ENCODE measurements at places on chromosomes 5 and 9. TPM values are rescaled to one million over a fixed set of nuclear protein-coding genes. Genes with fewer than 3 reads are reported as not detected.

GRCh38 chr9:82764061-82764668 lies 298.8 kb downstream of the RASEF start:
- no peaks in the 10 kb centered on the region for H3K36me3 ChIP-seq
- DNase-seq = no peak
- H3K27ac ChIP-seq = no peak overlapping the region
- H3K4me3 ChIP-seq = no peak overlapping the region
- H3K4me1 ChIP-seq = no peaks in the 10 kb centered on the region

DNA sequence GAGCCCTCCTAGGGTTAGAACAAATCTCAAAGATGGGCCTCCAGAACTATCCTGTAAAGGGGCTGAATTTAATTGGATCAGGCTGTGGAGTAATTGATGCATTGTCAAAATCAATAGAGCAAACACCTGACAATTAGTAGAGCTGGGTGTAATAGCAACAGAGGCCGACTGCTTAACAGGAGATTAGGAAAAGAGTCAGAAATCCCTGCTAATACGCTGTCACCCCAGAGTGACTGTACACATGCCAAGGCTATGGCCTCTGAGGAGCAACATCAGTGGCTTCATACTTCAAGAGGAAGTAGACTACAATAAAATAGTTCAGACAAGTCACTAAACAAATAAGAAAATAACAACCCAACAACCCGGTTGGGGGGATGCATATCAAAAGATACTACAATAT lies 18.7 kb upstream of the GRPEL2 start:
- no peak overlapping the region for H3K27ac ChIP-seq
- no peaks in the 10 kb centered on the region for H3K27me3 ChIP-seq
- peaks cover 8% of the 10 kb centered on the region for H3K4me1 ChIP-seq
- H3K36me3 ChIP-seq = no peaks in the 10 kb centered on the region
- no peak for DNase-seq

The ENTPD2 gene
- total RNA-seq = 0.55 TPM

DNA sequence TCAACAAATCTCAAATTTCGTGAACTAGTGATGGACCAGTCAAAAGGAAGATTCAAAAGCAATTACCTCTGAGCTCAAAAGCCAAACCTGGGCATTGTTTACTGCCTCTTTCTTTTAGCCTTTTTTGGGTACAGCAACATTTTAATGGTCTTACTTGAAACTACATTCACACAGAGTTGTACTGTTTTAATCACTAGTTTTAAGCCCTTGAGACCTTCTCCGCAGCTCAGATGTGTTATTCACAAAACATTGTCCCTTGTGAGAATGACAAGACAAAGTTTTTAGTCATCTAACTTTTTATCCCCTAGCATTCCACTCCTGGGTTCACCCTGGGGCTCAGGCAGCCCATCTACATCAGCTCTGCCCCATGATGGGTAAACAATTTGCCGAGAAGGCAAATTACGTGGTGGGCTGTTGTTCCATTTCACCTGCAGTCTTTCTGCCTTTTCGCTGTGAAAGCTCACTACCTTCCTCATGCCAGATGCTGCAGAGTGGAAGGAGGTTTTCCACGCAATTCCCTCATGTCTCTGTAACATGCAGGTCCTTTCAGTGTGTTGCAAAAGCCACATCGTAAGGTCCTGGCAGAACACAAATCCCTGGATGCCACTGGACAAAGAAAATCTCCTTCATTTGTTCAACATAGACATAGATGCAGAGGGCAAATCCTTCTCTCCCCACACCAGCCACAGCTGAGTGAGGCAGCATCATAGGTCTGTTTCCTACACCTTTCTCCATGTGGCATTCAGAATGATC lies 175.7 kb downstream of the EBF1 start:
- H3K4me3 ChIP-seq = no peak overlapping the region
- no peak for DNase-seq
- no peaks in the 10 kb centered on the region for H3K4me1 ChIP-seq
- H3K27me3 ChIP-seq = no peaks in the 10 kb centered on the region
- H3K36me3 ChIP-seq = no peaks in the 10 kb centered on the region
- H3K27ac ChIP-seq = no peak overlapping the region

The PTPDC1 gene
- 11.4 TPM for total RNA-seq

DNA sequence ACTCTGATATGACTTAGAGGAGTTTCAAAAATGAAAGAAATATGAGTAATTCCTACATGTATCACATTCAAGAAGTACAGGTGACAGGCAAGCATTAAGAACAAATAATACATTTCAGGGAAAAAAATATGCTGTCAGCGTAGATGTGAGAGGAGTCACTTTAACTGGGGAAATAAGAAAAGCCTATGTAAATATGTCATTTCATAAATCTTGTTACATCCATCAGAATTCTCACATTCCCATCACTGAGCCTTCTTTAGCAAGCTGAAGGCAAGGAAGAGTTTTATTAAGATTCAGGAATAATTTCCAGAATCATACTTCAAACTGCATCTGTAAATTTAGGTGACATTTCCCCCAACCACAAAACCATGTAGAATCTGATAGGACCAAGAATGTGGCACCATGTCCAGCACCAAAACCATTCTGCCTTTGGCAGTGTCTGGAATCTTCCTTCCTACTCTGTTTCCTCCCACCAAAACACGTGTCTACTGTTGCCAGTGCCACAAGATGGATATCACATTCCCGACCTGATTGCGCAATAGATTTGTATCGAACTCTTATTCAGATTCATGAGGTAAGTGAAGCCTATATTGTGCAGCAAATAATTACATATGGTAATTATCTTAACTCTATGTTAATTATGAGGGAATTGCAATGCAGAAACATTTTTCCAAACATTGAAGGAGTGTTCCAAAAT lies 690.9 kb downstream of the ISL1 start:
- DNase-seq = no peak
- no peak overlapping the region for H3K4me3 ChIP-seq
- no peaks in the 10 kb centered on the region for H3K27me3 ChIP-seq
- H3K4me1 ChIP-seq = no peaks in the 10 kb centered on the region

DNA sequence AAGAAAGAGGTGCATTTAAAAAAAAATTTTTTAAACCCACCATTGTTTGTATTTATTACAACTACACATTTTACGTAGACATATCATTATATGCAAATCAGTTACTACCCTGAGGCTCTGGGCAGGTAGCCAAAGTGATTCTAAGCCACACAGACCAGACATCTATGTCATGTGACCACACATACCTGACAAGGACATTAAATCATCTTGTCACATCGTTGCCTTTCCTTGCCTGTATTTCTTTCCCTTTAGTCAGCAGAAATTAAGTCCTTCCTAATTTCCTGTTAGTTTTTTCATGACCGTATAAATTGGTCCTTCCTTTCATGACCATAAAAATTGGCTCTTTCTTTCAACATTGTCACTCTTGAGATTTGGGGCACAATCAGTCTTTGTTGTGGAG lies 134.2 kb upstream of the MARCHF11 start:
- no peaks in the 10 kb centered on the region for H3K4me1 ChIP-seq
- H3K36me3 ChIP-seq = no peaks in the 10 kb centered on the region
- H3K4me3 ChIP-seq = no peak overlapping the region
- no peaks in the 10 kb centered on the region for H3K27me3 ChIP-seq

DNA sequence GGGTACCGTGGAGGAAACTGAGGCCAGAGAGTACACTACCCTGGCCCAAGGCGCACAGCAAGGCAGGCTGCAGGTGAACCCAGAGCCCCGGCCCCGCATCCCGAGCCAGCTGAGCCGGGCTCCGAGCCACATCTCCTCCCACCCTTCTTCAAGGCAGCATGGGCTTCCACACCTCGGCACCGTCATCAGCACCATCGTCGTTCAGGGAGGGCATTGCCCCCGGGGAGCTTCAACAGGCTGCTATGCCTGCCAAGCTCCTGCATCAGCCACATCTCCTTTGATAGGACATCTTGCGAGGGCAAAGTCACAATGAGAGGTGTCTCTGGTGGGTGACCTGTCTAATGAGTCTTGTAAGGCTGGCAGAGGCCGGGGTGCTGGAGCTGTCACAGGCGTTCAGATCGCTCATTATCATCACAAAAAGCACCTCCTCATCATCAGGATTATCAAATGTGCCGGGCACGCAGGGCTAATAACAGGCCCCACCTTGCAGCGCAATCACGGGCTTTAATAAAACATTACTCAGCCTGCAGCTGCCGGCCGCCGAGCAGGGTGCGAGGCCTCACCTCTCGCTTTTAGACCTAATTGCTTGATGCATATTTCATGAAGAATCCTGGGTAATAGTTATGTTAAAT lies 20.0 kb upstream of the SLC25A51 start:
- no peak overlapping the region for H3K27ac ChIP-seq
- no peak for DNase-seq
- no peaks in the 10 kb centered on the region for H3K36me3 ChIP-seq
- H3K4me3 ChIP-seq = no peak overlapping the region
- H3K4me1 ChIP-seq = peaks cover 5% of the 10 kb centered on the region
